ENCODE measurements at places on chromosomes 1 and 21. TPM values are rescaled to one million over a fixed set of nuclear protein-coding genes. Genes with fewer than 3 reads are reported as not detected.

DNA sequence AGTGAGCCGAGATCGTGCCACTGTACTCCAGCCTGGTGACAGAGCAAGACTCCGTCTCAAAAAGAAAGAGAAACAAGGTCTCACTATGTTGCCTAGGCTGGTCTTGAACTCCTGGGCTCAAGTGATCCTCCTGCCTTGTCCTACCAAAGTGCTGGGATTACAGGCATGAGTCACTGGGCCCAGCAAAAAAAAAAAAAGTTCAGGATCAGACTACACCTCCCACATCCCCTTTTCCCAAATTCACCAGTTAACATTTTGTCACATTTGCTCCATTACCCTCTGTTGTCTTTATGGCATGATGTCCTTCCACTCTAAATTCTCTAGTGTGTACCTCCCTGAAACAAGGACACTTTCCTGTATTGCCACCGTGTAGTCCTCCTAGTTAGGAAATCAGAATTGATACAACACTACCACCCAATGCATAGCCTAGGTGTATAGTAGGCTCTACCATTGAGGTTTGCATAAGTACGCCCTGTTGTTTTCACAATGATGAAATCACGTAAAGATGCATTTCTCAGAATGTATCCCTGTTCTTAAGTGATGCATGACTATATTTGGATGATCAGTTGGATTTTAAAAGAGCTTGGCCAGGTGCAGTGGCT is 10.7 kb downstream of the SPEN start:
- no peak for DNase-seq

DNA sequence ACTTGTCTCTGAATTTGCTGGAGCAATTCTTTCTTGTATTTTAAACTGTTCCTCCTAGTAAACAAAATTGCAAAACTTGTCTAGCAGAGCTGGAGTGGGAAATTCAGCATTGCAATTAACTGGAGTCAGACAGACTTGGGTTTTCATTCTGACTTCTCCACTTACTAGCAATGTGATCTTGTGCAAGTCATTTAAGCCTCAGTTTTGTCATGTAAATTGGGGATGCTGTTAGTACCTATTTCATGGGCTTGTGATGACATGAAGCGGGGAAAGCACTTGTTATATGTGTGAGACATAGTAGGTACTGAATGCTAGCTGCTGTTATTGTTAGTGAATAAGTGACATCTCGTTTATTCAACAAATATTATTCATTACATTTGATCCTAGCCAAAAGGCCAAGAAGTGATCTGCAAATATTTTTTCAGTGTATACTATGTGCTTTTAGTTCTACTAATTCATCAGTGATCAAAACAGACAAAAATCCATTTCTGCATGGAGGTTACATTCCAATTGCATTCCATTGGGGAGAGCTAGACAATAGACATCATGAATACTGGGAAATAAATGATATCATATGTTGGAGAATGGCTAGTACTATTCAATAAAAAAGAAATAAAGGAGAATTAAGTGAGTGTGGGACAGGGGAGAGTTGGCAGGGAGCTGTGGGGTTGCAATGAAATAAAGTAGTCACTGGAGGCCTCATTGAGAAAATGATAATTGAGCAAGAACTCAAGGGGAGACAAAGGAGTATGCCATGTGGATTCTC is 47.1 kb downstream of the CACHD1 start:
- no peak for DNase-seq

GRCh38 chr1:111793923-111794322 is 38.2 kb downstream of the DDX20 start:
- DNase-seq = no peak

DNA sequence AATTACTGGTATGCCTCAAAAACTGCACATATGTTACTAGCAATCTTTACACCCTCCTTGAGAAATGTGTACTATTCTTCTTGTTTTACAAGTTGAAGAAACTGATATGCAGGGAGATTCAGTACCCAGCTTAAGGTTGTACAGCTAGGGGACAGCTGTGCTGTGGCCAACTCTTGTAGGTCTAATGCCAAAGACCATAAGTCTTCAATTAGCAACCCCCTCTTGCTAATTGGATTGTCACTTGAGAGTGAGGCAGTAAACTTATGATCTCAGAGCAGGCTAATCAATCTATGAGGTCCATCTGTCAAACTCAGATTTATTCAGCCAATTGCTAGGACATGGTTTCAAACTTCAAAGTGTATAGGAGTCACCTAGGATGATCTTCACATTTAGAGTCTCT is 492.0 kb upstream of the USP24 start:
- no peak for DNase-seq

GRCh38 chr1:178627037-178627436 is 98.0 kb upstream of the RALGPS2 start:
- DNase-seq = no peak

DNA sequence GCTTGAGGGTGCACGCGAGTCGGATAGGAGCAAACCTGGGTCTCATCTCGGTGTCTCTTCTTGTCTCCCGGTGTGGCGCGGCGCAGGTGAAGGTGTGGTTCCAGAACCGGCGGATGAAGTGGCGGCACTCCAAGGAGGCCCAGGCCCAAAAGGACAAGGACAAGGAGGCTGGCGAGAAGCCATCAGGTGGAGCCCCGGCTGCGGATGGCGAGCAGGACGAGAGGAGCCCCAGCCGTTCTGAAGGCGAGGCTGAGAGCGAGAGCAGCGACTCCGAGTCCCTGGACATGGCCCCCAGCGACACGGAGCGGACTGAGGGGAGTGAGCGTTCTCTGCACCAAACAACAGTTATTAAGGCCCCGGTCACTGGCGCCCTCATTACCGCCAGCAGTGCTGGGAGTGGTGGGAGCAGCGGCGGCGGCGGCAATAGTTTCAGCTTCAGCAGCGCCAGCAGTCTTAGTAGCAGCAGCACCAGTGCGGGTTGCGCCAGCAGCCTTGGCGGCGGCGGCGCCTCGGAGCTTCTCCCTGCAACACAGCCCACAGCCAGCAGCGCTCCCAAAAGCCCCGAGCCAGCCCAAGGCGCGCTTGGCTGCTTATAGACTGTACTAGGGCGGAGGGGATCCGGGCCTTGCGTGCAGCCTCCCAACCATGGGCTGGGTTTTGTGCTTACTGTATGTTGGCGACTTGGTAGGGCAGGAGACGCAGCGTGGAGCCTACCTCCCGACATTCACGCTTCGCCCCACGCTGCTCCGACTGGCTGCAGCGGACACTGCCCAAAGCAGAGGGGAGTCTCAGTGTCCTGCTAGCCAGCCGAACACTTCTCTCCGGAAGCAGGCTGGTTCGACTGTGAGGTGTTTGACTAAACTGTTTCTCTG is 5.1 kb downstream of the HLX start:
- DNase-seq = no peak

DNA sequence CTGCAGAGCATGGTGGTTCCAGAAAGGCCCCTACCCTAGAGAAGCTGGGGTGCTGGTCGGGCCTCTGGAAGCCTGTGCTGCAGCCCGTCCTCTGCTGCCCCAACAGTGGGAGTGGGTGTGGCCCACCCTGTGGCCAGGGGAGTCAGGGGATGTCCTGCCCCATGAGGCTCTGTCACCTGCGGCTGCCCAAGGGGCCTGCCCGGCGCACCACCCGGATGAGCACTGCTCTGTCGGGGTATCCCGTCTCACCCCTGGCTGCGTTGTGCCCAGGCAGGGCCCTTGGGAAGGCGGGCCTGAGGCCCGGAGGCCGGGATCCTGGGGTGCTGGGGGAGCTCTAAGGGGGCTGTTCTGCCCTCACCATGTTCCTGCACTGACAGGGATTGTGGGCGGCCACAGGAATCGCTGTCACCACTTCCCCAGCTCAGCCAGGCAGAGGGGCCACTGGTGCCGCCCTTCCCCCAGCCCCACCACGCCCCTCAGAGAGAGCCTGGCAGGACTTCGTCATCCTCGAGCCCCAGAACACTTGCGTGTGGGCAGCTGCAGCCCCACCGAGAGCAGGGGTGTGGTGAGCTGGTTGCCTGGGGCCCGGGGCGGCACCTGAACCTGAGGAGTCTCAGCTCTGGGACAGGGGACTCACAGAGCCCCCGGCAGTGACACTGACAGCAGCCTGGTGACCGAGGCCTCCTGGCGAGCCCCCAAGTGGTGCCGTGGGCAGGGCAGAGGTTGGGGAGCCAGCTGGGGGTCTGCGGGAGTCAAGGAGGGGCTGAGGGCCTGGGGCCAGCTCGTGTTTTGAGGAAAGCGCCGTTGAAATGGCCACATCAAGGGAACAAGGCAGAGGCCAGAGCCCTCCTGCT is 20.2 kb downstream of the PANK4 start:
- DNase-seq = no peak

GRCh38 chr1:226332947-226333346 is 24.0 kb upstream of the LIN9 start:
- DNase-seq = no peak

DNA sequence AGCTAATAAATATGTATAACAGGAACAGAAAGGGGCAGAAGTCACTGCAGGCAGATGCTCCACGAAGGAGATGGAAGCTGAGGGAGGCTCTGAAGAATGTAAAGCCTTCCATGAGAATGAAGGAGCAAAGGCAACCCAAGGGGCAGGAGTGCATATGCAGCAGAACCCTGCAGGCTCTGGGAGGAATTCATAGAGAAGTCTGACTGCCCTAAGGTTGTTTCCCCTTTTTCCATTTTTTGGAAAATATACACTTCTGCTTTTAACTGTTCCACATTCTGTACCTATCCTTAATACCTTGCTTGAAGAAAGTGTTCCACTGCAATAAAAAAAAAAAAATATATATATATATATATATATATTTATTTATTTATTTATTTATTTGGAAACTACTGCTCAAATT is 69.6 kb downstream of the CD34 start:
- no peak for DNase-seq

DNA sequence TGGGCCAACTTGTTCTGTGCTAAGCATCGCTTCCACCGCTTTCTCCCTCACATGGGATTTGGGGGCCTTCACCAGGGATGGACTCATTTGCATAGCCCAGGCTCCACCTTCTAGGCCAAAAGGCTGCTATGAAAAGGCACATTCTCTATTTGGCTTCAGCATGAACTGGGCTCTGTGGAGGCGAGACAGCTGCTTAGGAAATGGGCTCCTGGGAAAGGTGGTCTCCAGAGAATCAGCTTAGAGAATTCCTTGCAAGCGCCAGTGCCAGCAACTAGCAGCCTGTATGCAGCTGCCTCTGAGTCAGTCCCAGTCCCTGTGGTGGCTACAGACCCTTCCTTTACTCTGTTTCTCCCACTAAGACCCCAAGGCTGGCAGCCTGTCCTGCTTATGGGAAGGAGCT is 214.5 kb downstream of the HIVEP3 start:
- DNase-seq = no peak

DNA sequence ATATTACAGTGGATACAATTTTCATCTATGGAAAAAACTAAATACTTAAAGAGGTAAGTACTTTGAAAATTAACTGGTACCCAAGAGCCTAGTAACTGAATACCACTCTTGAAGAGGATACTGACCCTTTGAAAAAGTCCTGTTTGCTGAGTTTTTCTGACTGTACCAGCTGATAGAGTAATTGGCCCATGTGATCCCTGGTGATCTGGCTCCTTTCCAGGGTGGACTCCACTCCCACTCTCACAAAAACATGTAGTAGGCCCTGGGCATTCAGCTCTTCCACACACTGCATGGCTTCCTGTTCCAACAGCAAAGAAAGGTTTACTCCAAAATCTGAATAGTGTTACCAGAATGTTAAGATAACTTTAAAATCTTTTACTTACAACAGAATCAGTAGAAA is 53.6 kb upstream of the HP1BP3 start:
- DNase-seq = no peak

DNA sequence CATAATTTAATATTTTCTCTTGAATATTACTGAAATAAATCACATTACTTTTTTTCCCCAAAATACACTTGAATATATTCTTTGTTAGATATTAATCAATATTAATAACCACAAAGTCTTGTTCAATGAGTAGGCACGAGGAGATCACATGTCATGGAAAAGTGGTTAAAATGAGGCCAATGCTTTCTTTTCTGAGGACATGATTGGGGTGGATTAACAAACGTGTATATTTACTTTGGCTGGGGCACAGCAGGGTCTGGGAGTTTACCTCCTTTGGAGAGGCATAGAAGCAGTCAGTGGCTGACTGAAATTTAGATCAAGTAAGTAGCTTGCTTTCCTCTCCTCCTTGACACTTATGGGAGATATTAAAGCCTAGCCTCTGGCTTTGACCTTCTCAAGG is 664.3 kb upstream of the B3GALT2 start:
- DNase-seq = no peak

GRCh38 chr1:234517110-234517802 is 38.3 kb upstream of the TARBP1 start:
- peak; percentile 7 for DNase-seq

GRCh38 chr1:31183927-31184554 is 55.6 kb downstream of the NKAIN1 start:
- no peak for DNase-seq

DNA sequence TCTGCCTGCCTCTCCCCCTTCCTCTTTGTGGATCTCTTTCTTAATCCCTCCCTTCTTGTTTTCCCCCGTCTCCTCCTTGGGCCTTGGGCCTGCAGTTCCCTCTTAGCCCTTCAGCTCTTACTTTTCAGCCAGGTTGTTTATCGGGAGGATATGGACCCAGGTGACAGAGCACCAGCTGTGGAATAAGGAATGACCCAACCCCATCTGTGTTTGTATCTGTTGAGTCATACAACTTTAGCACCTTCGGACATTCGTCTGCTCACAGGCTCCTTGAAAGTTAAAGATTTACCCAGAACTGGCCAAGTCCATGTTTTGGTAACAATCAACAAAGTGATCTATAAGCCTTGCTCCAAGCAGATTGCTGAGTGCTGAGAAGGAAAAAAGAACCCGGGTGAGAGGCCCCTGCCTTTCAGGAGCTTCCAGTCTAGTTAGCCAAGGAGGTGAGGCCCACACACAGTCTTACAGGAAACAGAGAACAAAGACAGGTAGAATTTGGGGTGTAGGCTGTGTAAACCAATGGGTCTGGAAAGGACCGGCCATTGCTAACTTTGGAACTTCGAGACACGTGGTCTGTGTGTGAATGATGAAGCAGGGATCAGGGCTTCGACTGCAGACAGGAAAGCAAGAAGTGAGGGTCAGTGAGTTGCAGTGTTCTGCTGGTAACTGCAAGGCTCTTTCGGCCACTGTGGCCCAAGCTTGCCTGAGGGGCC is 66.7 kb upstream of the F3 start:
- DNase-seq = no peak

GRCh38 chr1:100622966-100623762 is 85.2 kb downstream of the GPR88 start:
- no peak for DNase-seq

- DNase-seq = no peak
Measured at GRCh38 chr1:84967666-84968065, 29.2 kb downstream of the MCOLN2 start.

The LACTBL1 gene
- total RNA-seq = not detected

The PATJ gene
- 33.2 TPM for total RNA-seq

The ITPKB gene
- 62.2 TPM for total RNA-seq

The LRRC8B gene
- total RNA-seq = 6.4 TPM

The MAN1C1 gene
- 12.8 TPM for total RNA-seq

The ATP1A2 gene
- 115 TPM for total RNA-seq

The KRTAP11-1 gene
- not detected for total RNA-seq

The PKP1 gene
- total RNA-seq = not detected

Data from sigmoid colon (tissue), 7 donors.